Naive thymus-derived CD4-positive, alpha-beta T cell (primary cell): ENCODE measurements at places on chromosomes 5 and 9. TPM values are rescaled to one million over a fixed set of nuclear protein-coding genes. Genes with fewer than 3 reads are reported as not detected.

DNA sequence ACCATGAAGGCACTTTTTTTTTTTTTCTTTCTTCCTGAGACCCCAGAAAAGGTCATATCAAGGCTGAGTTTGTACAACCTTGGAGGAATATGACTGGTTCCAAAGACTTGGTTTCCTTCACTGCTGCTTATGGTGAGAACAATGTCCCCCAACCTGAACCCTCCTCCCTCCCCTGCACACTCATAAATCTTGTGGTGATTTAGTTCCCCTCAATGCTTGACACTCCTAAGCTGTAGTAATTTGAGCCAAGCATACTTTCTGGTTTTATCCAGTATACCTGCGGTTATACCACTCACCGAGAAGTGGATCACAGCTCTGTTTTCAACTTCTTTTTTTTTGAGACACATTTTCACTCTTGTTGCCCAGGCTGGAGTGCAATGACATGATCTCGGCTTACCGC is 149.9 kb upstream of the KLF4 start:
- DNase-seq, result no peak
- no peaks in the 10 kb centered on the region for H3K27me3 ChIP-seq
- no peaks in the 10 kb centered on the region for H3K36me3 ChIP-seq
- no peaks in the 10 kb centered on the region for H3K4me1 ChIP-seq
- H3K27ac ChIP-seq, result no peak overlapping the region

GRCh38 chr5:115333164-115333563 is 36.7 kb upstream of the CCDC112 start:
- no peaks in the 10 kb centered on the region for H3K4me1 ChIP-seq
- H3K27ac ChIP-seq, result no peak overlapping the region
- DNase-seq, result no peak

GRCh38 chr9:4997196-4997595 is 12.1 kb downstream of the JAK2 start:
- H3K36me3 ChIP-seq, result peaks cover 6% of the 10 kb centered on the region
- no peaks in the 10 kb centered on the region for H3K27me3 ChIP-seq
- DNase-seq, result no peak

DNA sequence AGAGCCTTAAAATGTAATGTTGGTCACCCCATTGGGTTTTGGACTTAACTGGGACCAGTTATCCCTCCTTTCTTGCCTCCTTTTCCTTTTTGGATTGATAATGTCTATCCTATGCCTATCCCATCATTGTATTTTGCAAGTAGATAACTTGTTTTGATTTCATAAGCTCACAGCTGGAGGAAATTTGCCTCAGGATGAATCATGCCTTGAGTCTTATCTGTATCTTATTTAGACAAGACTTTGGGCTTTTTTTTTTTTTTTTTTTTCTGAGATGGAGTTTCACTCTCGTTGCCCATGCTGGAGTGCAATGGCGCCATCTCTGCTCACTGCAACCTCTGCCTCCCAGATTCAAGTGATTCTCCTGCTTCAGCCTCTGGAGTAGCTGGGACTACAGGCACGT is 443.3 kb downstream of the DNAH5 start:
- no peaks in the 10 kb centered on the region for H3K4me1 ChIP-seq
- no peaks in the 10 kb centered on the region for H3K27me3 ChIP-seq
- H3K4me3 ChIP-seq, result no peak overlapping the region
- H3K27ac ChIP-seq, result no peak overlapping the region
- no peaks in the 10 kb centered on the region for H3K36me3 ChIP-seq

- no peak overlapping the region for H3K27ac ChIP-seq
- H3K4me3 ChIP-seq, result no peak overlapping the region
- no peak for DNase-seq
- no peaks in the 10 kb centered on the region for H3K36me3 ChIP-seq
Observed at GRCh38 chr5:58849921-58850667, 267.2 kb downstream of the RAB3C start.

PTGER4 gene
- 422 TPM for total RNA-seq

SOX30 gene
- total RNA-seq, result not detected

HAVCR1 gene
- total RNA-seq, result 32.3 TPM

HMMR gene
- total RNA-seq, result not detected

SETX gene
- 83.2 TPM for total RNA-seq

FGFR4 gene
- 3.1 TPM for total RNA-seq
